ENCODE measurements at places on chromosomes 3 and 15.

- no peak for DNase-seq
These were observed 52.7 kb upstream of the LMOD3 start for GRCh38 chr3:69174871-69175737.

GRCh38 chr3:161647936-161648470, 151.4 kb downstream of the OTOL1 start:
- no peak for DNase-seq

- DNase-seq = no peak
These were observed 17.7 kb upstream of the PRR23E start for GRCh38 chr3:127175272-127175671.

DNA sequence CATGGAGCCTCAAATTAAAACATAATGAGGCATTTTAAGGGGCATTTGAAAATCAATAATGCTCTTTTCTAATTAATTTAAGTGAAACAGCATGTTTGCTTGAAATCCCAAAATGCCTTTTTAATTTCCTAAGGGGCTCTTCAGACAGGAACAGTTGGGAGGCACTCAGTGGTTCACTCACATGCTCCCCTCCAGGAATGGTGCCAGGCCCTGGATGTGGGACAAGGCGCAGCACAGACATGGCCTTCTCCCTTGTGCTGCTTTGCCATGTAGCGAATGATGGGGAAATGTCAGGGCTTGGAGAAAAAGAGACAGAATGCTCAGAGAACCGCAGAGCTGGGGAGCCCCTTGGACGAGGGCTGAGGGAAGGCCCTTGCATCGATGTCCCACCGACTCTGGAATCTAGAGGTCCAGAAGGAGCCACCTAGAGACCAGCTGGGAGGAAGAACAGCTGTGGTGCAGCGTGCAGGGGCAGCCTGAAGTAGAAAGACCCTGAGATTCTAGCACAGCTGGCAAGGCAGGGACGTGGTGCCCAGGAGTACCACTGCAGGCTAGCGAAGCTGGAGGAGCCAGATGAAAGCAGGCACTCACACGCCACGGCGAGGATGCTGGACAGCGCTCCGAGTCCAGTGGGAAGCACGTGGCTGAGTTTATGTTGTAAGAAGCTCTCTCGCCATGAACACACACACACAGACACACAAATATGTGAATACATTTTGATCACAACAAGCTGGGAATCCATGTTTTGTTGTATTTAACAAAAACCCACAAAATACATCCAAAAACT, 27.0 kb downstream of the NSMCE3 start:
- no peak for DNase-seq

DNA sequence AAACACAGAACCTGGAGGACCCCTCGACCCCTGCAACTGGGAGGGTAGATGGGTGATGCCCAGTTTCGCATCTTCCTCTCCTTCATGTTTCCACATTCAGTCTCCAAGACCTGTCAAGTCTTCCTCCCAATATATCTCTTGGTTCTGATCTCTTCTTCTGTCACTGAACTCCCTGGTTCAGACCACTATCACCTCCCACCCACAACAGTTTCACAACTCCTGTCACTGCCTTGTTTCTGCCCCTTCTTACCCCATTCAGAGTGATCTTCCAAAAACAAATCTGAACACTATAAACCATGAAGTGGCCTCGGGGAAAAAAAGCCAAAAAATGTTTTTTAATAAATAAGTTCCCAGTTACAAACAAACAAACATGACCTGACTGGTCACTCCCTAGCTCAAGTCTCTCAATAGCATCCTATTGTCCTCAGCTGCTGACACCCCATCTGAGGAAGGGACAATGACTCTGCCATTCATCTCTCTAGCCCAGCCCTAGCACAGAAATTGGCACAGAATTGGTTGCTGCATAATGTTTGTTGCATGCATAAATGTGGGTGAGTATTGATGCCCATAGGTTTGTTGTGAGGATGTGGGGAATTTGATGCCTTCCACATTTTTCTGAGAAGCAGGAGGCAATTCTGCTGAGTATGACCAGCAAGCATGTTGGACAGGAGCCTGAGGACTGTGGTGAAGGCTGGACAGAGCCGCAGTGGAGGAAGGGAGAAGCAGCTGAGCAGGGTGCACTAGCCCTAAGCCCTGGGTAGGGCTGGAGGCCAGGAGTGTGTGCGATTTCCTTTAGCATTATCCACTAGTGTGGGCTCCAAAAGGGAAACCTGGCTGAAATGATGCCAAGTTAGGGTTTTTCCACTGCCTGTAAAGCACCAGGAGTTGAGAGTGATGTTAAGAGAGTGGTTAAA, 12.2 kb upstream of the XYLB start:
- DNase-seq = no peak

DNA sequence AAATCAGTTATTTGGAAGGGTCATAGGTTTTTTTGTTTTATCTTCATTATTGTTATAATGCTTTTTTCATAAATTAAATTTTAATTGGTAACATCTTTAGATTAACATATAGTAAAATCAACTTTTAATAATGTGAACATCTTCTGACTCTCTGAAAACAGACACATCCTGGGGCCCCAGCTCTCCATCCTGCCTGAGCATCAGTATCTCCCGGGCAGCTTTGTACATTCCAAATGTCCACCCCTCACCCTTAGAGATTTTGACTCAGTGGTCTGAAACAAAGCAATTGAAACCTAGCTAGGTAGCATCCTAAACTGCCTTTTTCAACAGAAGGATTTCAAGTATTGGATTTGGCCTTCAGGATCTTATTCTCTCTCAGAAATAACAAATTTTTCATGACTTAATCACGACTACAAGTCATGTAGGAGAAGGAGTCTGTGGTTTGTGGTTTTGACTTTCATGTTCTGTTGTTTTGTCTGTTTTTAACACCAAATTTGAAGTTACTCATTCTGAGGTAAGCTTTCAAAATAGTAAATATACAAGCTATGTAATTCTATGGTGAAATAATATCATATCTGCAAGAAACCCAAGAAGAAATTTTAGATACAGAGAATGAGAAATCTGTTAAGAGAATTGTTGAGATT, 147.3 kb upstream of the UBE2E2 start:
- no peak for DNase-seq
